ENCODE measurements at places on chromosomes 12 and 14. TPM values are rescaled to one million over a fixed set of nuclear protein-coding genes. Genes with fewer than 3 reads are reported as not detected.

Gene FAM222A
- 4.7 TPM for total RNA-seq

Gene OR4E2
- total RNA-seq, result not detected

Gene MYBPC1
- total RNA-seq, result 0.13 TPM

Gene SPRYD4
- total RNA-seq, result 2.9 TPM
